GM03348 (cell line): ENCODE measurements at places on chromosomes 11 and 22.

GRCh38 chr11:16026849-16027248 lies 329.5 kb downstream of the SOX6 start:
- no peak for DNase-seq

GRCh38 chr22:24393848-24394247 lies 33.6 kb upstream of the ADORA2A start:
- DNase-seq = no peak

DNA sequence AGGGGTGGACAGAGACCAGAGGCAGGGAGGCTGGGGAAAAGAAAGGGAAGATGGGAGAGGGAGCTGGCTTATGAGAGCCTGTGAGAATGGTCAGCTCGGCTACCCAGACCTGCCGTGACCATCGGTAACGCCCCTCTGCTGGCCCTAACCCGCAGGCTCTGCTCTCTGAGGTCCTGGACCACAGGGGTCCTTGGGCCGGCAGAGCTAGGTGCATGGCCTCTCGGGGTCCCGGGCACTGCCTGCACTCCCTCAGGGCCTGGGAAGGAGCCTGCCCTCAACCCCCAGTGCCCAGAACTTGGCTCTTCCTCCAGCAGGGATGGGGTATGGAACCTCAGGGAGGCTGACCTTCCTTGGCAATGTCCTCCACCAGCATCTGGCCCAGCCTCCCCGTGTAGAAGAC lies 13.2 kb downstream of the GGT5 start:
- no peak for DNase-seq

GRCh38 chr11:19018901-19019300 lies 41.6 kb downstream of the MRGPRX2 start:
- DNase-seq = no peak
